ENCODE measurements at places on chromosomes 1 and 21. TPM values are rescaled to one million over a fixed set of nuclear protein-coding genes. Genes with fewer than 3 reads are reported as not detected.

The TNFAIP8L2 gene
- 0.45 TPM for total RNA-seq

The BTF3L4 gene
- total RNA-seq = 51.1 TPM

The WNT3A gene
- total RNA-seq = not detected

The MPZ gene
- 0.35 TPM for total RNA-seq

The RSBN1 gene
- 18.0 TPM for total RNA-seq

The NBPF4 gene
- not detected for total RNA-seq

The BEND5 gene
- total RNA-seq = 19.1 TPM

The PSRC1 gene
- 41.8 TPM for total RNA-seq

The CD247 gene
- total RNA-seq = 0.80 TPM

The GPR37L1 gene
- not detected for total RNA-seq

The POU2F1 gene
- total RNA-seq = 21.9 TPM

The MROH9 gene
- not detected for total RNA-seq

The ANKRD35 gene
- not detected for total RNA-seq

The GUCA2A gene
- not detected for total RNA-seq

The OR2L5 gene
- not detected for total RNA-seq

The HTR6 gene
- not detected for total RNA-seq

The NFASC gene
- 0.63 TPM for total RNA-seq

The SLC5A9 gene
- total RNA-seq = 0.83 TPM

The TRIM58 gene
- total RNA-seq = 2.7 TPM
